ENCODE measurements at places on chromosomes 3 and 15. TPM values are rescaled to one million over a fixed set of nuclear protein-coding genes. Genes with fewer than 3 reads are reported as not detected.

Gene CCR1
- total RNA-seq, result not detected

Gene CPN2
- 0.21 TPM for total RNA-seq

Gene CCDC191
- total RNA-seq, result 0.80 TPM

DNA sequence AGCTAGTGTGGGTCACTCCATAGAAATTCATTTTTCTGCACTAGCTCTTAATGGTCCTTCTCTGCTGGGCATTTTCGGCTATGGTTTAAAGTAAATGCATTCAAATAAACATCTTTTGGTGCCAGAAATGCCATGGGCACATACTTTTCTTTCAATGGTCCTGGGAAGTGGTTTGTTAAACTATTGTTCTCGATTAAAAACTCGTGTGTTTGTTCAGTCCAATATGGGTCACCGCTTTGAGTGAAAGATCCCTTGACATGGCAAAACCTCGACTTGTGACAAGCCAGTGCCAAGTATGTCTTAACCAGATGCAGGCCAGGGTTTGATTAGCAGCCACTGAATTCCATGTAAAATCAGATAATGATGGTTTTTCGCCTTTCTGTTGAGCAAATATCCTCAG lies 331.9 kb upstream of the WNT5A start:
- DNase-seq, result no peak

DNA sequence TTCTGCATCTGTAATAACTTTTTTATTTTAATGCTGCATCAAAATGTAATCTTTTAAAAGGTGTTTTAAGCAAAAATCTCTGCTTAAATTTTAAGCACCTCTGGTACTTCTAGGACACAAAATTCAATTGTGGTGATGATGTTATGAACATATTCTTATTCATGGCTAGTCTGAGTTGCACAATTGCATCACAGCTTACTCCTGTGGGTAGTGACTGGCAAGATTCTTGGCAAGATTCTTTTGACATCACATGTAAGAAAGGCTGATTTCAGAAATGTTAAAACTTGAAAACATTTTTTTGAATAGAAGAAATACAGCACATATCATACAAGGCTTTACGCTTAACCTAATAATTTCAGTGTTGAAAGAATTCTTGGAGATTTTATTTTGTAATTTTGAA lies 35.7 kb downstream of the IQCH start:
- DNase-seq, result no peak

GRCh38 chr3:175057401-175057800 lies 198.3 kb downstream of the NAALADL2 start:
- no peak for DNase-seq

DNA sequence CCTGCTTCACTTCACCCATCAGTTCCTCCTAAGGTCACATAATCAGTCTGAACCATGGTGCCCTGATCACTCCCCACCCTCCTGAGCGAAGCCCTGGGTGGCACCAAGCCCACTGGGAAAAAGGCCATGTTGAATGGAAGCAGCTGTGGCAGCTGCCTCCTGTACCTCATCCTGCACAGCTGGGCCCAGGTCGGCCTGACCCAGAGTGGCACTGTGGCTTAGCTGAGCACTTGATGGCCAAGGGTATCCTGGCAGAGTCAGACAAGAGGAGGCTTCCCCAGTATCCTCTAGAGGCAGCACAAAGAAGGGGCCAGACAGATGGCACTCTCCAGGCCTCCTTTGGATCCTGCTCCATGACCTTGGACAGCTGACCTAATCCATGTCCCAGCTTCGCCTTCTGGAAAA lies 68.4 kb downstream of the TLE3 start:
- no peak for DNase-seq

DNA sequence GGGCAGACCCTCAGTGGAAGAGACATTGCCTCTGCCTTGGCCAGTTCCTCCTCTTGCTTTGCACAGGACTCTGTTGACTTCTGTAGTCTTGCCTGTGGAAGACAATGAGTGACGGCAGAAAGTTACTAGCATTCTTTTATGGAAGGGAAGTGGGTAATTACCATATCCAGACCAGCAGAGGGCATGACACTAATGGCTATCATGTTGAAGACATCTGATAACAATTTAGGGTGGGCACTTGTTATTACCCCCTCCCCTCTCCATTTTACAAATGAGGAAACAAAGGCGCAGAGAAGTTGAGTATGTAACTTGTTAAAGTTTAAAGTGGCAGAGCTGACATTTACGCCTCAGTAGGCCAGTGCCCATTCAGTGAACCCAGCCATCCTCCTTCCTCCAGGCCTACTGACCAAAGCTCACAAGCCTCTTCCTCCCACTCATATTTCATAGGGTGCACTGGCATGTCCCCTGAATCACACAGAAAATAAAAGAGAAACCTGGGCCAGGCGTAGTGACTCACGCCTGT lies 48.2 kb upstream of the FMN1 start:
- no peak for DNase-seq

DNA sequence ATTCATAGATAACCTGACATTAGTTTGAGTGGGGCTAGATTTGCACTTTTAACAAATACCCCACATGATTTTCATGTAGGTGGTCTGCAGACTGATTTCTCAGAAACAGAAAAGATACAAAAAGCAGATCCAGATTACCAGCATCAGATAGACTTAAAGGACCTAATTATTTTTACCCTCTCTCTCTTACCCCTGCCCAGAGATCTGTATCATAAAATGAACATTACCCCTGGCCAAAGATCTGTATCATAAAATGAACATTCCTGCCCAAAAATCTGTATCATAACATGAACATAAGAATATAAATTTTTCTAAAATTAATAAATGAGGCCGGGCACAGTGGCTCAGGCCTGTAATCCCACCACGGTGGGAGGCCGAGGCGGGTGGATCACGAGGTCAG lies 14.6 kb upstream of the TRPC1 start:
- DNase-seq, result no peak
